Fibroblast of skin of scalp (primary cell): ENCODE measurements at places on chromosomes 1 and 21.

DNA sequence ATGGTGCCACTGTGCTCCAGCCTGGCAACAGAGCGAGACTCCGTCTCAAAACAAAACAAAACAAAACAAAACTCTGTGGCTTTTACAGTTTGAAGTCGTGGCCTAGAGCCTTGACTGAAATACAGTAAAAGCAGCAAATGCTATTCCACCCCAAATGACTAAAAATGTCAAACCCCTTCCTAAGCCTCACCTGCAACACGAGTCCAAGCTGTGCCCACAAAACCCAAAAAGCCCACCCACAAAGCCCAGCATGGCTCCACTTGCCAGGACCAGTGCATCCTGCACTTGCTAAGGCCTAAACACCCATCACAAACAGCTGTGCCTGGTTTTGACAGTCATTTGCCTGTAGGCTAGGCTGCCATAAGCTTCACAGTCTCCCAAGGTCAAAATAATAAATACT lies 21.3 kb downstream of the VAV3 start:
- no peak for DNase-seq

- DNase-seq: no peak
Measured at GRCh38 chr1:163509114-163509513, 187.4 kb downstream of the NUF2 start.

DNA sequence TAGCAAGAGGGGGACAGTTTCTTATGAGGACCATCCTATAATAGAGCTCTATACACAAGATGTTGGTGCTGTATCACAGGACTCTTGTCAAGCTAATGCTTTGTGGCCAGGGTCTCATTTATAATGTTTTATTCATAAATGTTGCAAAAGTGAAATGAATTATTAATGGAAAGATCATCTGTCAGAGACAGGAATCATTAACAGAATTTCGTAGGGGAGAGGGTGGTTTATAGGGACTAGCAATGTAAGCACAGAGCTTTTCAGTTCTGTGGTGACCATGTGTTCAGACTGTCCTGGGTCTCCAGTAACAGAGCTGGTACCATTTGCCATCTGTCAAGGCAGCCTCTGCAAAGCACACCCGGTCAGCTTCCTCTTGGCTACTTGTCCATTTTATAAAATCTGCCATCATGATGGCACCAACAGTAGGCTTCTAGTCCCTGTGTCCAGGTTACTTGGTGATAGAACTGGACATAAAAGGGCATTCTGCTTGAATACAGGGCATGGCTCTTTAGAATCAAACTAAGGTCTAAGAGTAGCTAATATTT lies 36.2 kb downstream of the LPAR3 start:
- no peak for DNase-seq

DNA sequence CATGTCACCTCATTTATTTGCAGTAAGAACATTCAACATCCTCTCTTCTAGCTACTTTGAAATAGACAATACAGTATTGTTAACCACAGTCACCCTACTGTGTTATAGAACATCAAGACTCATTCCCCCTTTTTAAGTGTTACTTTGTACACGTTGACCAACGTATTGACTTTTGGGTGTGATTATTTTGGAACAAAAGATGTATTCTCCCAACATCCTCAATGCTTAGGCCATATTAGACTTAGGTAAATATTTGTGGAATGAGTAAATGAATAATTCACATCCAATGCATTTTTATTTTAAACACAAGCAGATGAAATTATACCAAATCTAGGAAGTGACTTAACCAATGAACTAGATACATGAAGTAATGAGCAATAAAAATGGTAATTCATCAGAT lies 296.6 kb downstream of the CHRM3 start:
- DNase-seq: no peak

DNA sequence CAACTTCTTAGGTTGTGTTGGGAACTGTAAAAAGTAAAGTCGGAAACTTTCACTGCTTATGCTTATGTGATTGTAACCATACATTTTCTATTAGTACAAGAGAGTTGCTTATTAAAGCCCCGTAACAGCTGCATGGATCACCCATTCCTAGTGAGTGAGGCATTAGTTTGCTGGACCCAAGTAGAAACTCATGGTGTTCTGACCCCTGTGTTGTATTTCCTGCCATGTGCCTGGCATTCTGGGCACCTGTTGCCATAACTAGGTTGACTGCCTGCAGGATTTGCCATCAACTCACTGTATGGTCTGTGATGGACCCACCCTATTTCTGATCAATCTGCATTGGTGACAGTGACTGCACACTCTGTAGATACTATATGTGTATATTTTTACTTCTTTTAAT lies 173.0 kb downstream of the PGBD5 start:
- DNase-seq: no peak

DNA sequence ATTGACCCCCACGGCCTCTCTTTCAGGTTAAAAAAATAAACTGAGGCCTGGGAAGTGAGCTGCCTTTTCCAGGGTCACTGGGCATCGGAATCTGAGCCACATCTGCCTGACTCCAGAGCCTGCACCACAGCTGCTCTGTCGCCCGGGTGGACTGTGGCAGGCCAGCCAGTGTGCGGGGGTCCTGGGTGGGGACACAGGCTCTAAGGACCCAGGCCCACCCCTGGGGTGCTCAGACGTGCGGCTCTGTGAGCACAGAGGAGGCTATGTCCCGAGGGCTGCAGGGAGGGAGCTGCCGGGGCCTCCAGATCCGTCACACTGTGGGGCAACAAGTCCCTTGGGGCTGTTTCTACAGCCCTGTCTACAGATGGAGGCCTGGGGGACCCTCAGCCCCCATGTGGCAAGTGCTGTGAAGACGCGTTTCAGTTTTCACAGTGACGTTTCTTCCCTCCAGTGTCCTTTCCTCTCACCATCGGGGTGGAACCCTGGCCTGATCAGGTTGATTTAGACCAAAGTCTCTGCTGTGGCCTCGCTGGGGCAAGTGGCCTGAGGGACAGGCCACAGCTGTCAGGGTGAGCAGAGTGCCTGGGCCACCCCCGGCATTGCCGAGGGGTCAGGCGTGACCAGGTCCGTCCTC lies 39.2 kb upstream of the ACTRT2 start:
- DNase-seq: no peak

- no peak for DNase-seq
Measured at GRCh38 chr1:20339811-20340457, 49.3 kb downstream of the VWA5B1 start.

- DNase-seq: peak; percentile 71
Measured at GRCh38 chr1:29711582-29712283, 475.4 kb downstream of the PTPRU start.
